ENCODE measurements at places on chromosomes 7 and 10.

GRCh38 chr10:13263591-13263990, 29.4 kb upstream of the UCMA start:
- DNase-seq, result no peak

DNA sequence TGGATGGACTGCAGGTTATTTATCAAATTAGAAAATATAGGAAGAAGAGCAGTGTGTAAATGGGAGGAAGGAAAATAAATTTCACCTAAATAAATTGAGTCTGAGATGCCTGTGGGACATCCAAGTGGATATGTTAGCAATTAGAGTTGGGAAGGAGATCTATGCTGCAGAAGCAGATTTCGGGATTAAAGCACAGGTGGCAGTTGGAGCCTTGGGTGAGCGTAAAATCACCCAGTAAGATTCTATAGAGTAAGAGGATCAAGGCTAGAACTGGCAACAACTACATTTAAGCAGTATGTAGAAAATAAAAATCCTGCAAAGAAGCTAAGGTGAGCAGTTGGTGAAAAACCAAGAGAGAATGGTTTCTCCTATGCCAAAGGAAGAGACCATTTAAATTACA, 8.4 kb downstream of the TRIM4 start:
- no peak for DNase-seq

- DNase-seq, result no peak
Measured at GRCh38 chr7:128123291-128124037, 92.2 kb upstream of the LRRC4 start.

GRCh38 chr10:28891058-28891713, 213.9 kb downstream of the BAMBI start:
- no peak for DNase-seq

- no peak for DNase-seq
Measured at GRCh38 chr7:412313-412710, 107.3 kb downstream of the PDGFA start.

DNA sequence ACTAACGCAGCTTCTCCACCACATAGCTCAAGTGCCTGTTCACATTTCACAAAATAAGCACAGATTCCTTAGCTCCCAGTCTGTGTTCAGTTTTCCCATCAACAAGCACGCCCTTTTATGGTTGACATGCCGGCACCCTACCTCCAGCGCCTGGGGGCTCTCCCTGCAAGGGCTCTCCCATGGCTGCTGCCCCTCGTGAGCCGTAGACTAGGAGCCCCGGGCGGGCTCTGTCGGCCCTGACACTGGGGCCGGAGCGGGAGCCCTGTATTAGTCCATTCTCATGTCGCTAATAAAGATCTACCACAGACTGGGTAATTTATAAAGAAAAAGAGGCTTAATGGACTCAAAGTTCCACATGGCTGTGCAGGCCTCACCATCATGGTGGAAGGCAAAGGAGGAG, 34.0 kb upstream of the PRKAR1B start:
- no peak for DNase-seq

DNA sequence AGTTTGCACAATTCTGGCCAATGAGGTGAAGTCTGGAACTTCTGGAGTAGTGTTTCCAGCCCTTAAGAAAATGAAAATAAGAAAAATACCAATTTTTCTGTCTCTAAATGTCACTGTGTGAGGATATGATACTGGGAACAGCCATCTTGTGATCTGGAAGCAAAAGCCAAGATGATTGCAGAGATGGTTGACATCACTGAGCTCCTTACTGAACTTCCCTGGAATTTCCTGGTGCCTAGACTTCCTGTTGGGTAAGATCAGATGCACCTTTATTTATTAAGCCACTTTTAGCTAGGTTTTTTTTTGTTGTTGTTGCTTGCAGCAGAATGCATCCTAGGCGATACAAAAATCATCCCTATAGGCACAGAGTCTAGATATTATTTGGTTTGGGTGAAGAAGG, 27.3 kb upstream of the INHBA start:
- DNase-seq, result no peak

DNA sequence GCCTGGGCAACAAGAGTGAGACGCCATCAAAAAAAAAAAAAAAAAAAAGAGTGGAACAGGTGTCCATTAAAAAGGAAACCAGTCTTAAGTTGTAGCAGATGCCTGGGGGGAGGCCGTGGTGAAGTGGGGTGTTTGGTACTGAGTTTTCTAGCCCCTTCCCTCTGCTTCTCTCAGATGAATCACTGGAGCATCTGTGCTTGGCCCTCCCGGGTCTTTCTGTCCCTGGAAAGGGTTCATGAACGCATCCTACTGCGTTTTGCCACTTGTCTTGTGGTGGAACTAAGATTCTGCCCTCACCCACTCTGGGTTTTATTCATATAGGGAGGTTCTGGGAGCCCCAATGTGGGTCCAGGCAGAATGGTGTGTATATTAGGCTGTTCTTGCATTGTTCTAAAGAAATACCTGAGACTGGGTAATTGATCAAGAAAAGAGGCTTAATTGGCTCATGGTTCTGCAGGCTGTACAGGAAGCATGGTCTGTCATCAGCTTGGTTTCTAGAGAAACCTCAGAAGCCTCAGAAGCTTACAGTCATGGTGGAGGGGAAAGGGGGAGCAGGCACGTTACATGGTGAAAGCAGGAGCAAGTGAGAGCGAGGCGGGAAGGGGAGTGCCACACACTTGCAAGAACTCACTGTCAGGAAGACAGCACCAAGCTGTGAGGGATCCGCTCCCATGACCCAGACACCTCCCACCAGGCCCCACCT, 63.5 kb downstream of the CAMK1D start:
- no peak for DNase-seq

DNA sequence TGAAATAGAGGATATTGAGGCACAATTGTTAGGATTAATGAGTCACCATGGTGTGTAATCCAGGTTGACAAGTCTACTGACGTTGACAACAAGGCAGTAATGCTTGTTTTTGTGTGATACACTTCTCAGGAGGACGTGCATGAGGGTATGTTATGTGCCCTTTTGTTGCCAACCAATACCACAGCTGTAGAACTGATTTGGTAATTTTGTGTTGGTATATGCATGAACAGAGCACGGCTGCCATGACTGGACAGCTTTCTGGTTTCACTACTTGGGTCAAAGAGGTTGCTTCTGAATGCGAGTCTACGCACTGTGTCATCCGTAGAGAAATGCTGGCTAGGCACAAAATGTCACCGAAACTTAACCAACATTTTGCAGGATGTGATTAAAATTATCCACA, 32.9 kb downstream of the PHTF2 start:
- no peak for DNase-seq

GRCh38 chr7:39432368-39432767, 133.8 kb upstream of the YAE1 start:
- DNase-seq, result no peak

DNA sequence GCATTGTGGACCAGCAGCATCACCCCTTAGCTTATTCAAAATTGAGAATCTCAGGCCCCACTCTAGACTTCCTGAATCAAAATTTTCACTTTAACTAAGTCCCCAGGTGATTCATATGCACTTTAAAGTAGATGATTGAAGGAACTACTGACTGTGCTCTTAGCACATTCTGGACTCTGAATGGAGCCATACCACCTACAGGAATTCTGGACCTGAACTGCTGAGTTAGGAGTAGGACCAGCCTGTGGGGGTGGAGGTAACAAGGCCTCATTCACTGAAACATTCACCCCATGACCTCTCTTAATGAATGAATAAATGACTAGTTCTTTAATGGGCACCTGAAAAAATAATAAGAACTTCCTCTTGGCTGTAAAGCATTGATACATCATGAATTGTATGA, 7.3 kb downstream of the PDK4 start:
- no peak for DNase-seq

GRCh38 chr7:44762726-44763522, 14.3 kb downstream of the ZMIZ2 start:
- DNase-seq, result no peak

DNA sequence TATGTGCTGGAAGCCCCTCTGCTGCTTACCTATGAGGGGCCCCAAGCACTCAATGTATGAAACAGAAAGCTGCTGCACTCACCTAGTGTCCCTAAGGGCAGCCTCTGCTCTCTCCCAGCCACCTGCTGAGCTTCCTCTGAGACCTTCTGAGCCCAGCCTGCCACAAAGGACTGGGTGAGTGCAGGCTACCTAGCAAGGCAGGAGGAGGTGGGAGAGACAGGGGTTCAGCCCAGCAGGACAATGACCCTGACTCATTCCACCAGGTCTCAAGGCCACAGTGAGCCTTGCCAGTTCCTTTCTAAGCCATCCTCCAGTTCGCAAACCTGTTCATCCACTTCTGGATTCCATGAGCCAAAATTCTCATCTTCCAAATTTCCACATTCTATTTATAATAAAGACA, 16.3 kb downstream of the VOPP1 start:
- DNase-seq, result no peak

DNA sequence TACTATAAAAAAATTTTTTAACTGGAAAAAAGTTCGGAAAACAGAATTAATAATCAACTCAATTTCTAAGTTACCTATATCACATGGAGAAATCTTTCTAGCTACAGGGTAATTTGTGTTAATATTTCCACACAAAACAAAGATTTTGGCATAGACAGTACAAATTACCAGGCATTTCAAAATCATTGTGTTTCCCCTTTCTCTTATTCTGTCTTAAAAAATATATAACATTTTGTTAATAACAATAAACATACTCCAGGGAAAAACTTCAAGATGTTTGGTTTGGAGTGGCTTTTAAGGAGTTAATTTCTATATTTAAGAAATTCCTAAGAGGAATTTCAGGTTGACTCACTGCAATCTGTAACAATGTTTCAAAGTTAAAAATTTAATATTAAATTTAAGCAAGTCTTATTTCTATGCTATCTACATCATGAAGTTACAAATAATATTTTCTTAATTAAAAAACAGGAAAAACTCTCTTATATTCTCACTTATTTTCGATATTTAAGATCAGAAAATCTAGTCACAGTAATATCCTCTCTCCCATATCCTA, 132.6 kb downstream of the NRBF2 start:
- DNase-seq, result no peak

DNA sequence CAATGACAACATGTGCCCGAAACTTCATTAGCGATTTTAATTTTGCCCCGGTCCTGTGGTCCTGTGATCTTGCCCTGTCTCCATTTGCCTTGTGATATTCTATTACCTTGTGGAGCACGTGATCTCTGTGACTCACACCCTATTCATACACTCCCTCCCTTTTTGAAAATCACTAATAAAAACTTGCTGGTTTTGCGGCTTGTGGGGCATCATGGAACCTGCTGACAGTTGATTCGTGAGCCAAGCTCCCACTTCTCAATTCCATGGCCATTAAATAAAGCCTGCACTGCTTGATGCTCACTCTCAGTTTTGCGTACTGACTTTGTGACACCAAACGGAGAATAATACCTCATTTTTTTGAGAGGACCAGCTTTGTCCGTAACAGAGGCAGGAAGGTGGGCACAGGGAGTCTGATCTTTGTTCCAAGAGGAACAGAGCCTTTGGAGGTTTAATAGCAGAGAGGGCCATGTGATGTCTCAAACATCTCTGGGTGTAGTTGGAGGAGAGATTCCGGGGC, 3.8 kb upstream of the ADAMTS14 start:
- DNase-seq, result no peak

- DNase-seq, result no peak
Measured at GRCh38 chr7:84812021-84812420, 374.8 kb downstream of the SEMA3D start.

DNA sequence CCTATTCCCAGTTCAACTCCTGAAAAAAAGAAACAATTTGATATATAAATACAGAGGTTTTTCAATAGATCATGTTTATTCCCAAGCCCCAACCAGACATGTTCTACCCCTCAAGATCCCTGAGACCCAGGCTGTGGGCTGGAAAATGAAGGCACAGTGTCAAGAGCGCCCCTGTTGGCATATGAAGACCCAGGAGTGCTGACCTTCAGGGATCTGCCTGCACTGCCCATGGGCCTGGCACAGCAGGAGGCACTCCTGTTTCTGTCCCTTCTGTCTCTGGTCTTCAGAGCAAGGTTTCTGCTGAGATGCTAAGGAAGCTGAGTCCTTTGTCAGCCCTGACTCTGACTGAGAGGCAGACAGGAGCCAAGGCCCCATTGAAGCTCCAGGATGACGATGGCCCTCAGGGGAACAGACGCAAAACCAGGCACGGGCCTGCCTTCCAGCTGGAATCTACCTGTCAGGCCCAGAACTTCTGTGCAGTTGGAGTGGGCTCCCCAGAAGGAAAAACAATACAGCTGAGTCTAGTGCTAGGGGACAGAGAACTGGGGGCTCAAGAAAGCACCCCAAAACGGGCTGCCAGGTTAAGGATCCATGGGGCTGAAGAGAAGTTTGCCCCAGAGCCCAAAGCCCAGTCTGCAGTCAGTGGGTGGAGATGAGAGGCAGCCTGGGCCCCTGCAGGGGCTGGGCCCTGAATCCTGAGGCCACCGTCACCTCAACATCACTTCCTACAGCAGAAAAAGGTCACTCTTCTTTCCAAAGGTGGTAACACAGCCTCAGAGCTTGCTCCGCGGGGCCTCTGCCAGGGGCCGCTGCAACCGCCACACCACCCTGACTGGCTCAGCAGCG, 6.7 kb upstream of the AIFM2 start:
- no peak for DNase-seq

GRCh38 chr10:119807960-119808697, 64.5 kb downstream of the MCMBP start:
- DNase-seq, result no peak

DNA sequence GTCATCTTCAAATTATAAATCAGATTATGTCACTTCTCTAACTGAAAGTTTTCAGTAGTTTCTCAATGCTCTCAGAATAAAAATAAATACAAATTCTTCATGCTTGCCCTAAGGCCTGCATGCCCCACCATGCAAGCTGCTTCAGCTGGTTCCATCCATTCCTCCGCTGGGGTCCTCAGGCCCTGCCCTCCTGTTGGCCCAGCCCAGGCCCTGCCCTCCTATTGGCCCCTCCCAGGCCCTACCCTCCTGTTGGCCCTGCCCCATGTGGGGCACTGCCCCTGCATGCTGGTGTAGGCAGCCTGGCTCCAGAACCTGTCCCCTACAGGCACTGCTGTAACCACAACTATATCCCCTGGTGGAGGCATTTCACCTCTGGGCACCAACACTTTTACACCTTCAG, 109.3 kb upstream of the TCERG1L start:
- no peak for DNase-seq

- peak; percentile 30 for DNase-seq
Measured at GRCh38 chr7:1403638-1404459, 55.4 kb downstream of the MICALL2 start.

DNA sequence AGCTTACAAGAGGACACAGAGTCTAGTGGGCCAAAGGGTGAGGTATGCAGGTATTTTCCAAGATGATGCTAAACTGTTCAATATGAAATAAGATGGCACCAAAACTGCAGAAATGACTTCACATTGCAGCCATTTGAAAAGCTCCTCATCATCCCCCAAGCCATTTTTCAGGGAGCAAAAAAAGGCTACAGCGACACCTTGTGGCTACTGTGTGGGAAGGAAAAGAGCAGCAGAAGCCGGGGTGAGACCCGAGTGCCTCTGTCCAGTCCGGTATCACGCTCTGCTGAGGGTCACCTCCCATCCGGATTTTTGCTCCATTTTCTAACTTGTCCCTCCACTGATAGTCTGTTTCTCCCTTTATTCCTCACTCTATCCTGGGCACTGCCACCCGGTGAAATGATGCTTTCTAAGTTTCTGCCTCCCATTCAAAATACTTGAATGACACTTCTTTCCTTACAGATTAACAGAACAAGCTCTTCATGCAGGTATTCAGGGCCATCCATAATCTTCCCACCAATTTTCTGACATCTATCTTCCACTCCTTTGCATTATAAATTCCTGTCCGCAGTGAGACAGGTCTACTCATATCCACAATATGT, 220.2 kb downstream of the DGKI start:
- peak; percentile 14 for DNase-seq

GRCh38 chr10:88372881-88373592, 210.1 kb downstream of the RNLS start:
- no peak for DNase-seq

Measured in NCI-H1694 (cell line).